ENCODE measurements at places on chromosomes 11 and 22. TPM values are rescaled to one million over a fixed set of nuclear protein-coding genes. Genes with fewer than 3 reads are reported as not detected.

DNA sequence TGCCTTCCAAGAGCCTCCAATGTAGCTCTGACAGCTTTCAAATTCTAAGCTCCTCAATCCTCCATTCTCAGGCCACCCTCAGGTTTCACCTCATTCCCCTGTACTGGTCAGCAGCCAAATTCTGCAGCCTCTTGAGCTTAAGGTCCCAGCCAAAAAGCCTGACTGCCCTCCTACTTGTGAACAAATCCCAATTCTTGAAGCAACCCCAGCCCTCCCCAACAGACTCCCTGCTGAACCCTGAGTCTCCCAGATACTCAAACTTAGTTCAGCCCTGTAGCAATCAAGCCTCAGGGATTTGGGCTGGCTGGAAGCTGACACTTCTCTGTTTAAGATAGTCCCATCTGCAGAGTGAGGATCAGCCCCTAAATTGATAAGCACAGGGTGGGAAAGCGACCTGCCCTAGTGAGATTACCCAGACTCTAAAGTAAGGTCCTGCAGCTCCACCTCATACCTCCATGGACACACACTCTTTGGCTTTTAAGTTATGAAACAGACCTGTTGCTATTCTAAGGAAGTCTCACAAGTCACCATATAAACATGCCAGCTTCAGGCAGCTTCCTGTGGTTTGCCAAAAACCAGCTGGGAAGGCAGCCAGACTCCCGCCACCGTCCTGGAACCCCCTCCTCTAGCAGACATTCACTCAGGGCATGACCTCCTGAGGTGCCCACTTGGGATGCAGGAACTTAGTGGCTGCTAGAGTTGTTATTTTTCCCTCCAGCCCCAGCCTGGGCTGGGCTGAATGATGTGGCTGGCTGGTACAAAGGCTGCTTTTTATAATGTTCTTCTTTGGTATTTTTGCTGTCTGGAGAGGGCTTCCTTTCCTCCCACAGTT lies 82.5 kb upstream of the PICALM start:
- DNase-seq, result no peak

Gene APOL3
- 109 TPM for polyA plus RNA-seq

DNA sequence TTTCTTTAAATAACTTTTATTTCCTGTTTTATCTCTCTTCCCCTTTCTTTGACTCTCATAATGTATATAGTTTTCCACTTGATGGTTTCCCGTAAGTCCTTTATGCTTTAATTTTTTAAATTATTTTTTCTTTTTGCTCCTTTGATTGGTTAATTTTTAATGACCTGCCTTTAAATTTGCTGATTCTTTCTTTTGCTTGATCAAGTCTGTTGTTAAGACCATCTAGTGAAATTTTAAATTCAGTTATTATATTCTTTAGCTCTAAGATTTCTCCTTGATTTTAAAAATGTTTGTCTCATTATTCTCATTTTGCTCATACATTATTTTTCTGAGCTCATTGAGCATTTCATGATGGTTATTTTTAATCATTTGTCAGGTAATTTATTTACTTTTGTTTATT lies 718.6 kb downstream of the METTL15 start:
- no peak for DNase-seq

DNA sequence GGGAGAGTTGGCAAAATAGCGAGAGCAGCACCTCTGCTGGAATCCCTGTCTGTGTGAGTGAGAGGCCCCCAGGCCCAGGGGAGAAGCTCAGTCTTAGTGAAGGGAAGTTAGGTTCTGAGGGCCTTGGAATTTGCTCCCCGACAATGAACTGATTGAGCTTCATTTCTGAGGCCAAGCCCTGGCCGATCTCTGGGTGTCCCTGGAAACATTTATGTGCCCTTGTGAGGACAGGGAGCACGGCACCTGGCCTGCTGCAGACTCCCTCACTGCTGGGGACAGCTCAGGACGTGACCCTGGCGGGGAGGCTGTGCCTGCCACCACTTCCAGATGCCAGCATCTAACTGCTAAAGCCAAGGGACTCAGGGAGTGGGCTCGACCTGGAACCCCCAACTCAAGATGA lies 52.0 kb downstream of the ARHGAP8 start:
- DNase-seq, result no peak

Gene IL17REL
- not detected for polyA plus RNA-seq

- no peak for DNase-seq
These were observed 80.7 kb downstream of the SYT9 start for GRCh38 chr11:7332451-7332850.

DNA sequence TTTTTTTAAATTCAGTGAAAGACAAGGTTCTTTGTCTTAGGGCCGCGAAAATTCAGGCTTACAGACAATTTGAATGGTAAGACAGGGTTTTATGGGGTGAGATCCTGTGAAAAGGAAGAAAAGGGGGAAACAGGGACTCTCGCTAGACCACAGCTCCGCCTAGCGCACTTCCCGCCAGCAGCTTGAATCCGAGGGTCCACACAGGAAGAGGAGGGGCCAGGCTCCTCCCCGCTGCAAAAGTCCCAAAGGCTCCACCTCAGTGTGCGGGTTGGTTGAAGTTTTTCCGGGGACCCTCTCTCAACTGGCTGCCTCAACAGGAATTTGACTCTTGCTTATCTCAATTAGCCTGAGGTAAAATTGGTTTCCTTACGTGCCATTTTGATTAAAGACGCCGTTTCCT lies 950.9 kb upstream of the CNTN5 start:
- no peak for DNase-seq

Gene LRRC10B
- not detected for polyA plus RNA-seq

- no peak for DNase-seq
These were observed 1272.8 kb downstream of the LRRC4C start for GRCh38 chr11:40186437-40187263.

DNA sequence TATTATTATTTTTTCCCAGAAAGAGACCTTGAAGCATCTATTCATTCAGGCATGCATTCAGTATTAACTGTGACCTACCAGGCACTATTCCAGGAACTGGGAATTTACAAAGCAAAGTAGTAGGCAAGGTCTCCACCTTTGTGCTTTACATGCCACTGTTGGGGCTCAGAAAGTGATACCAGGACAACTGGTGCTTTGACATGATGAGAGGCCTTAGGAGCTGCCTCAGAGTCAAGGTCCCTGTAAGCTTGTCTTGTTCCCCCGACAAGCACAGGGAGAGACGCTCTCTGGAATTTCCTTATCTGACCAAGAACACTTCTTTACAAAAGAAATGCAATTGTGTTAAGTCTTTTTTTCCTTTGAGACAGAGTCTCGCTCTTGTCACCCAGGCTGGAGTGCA lies 2.3 kb upstream of the HMOX1 start:
- no peak for DNase-seq

GRCh38 chr22:17087498-17088131 lies 2.8 kb downstream of the IL17RA start:
- DNase-seq, result peak; percentile 81

All from CD4-positive, alpha-beta memory T cell (primary cell).